ENCODE measurements at places on chromosomes 3 and 15.

- no peak for DNase-seq
These were observed 51.5 kb downstream of the CMTM6 start for GRCh38 chr3:32450992-32451659.

DNA sequence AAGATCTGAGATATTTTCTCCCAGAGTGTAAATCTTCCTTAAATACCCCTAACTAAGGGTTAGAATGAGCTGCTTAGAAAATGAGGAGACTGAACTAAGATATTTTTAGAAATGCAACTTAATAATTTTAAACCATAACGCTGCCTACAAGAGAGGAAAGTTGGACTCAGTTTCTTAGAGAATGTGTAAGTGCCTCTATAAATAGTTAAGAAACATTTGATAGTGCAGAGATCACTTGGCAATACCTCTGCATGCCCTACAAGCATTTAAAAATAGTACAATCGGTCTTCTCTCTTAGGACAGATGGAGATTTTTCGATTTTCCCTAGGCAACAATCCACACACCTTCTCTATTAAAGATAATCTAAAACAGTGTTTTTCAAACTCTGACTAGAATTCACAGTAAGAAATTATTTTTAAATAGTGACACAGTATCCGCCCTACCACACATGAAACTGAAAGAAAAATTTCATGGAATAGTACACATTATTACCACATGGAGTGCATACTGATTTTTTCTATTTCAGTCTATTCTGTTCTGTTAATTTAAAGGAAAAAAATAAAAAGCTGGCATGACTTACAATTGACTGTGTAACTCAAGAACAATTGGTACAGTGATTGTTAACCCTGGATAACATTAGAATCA, 83.2 kb downstream of the GADL1 start:
- DNase-seq: no peak

GRCh38 chr15:77554306-77555080, 78.2 kb downstream of the LINGO1 start:
- no peak for DNase-seq

DNA sequence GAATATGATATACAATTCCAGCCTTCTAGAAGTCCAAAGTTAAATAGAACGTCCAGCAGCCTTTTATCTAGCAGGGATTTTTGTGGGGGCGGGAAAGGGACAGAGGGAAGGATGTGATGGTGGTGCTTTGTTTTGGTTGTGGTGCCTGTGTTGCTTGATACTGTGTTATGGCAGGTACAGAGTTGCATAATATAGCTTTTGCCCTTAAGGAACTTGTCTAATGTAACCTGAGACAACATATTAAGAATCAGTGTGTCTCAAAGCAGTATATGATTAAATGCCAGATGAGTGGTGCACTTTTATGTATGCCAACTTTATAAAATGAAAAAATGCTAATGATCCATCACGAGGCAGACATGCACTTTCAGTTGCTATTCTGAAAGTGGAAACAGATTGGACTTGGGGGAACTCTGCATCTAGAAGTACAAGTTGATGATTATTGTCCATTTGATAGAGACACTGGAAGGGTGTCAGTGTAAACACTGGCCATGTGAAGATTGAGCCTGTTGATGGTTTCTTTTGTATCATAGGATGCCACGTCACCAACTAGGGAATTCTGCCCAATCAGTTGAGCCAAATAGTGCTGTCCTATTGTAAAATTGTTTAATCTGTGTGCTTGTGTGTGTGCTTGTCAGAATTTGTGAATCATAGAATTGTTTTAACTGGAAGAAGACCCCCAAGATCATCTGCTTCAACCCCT, 23.0 kb downstream of the NEO1 start:
- DNase-seq: no peak

- no peak for DNase-seq
These were observed 232.1 kb downstream of the IGSF11 start for GRCh38 chr3:118802325-118803095.
